Hair follicle dermal papilla cell (primary cell): ENCODE measurements at places on chromosomes 12 and 14. TPM values are rescaled to one million over a fixed set of nuclear protein-coding genes. Genes with fewer than 3 reads are reported as not detected.

Gene GALNT16
- total RNA-seq, result 4.0 and 4.9 TPM in 2 replicates

Gene SCNN1A
- 0.85 and 1.5 TPM in 2 replicates for total RNA-seq

Gene TBX3
- total RNA-seq, result 30.8 and 36.2 TPM in 2 replicates

Gene HOXC9
- not detected in 2 replicates for total RNA-seq

Gene TNFRSF1A
- 214 and 306 TPM in 2 replicates for total RNA-seq

Gene DAD1
- total RNA-seq, result 172 and 225 TPM in 2 replicates

Gene DLGAP5
- total RNA-seq, result 3.1 and 4.0 TPM in 2 replicates

Gene CDKL1
- total RNA-seq, result 14.2 and 35.0 TPM in 2 replicates

Gene SLCO1B1
- not detected in 2 replicates for total RNA-seq

Gene WNT5B
- total RNA-seq, result 312 and 507 TPM in 2 replicates

Gene CHST11
- total RNA-seq, result 7.4 and 15.7 TPM in 2 replicates

Gene MMP19
- 15.4 and 16.1 TPM in 2 replicates for total RNA-seq

Gene TC2N
- total RNA-seq, result 0.81 and 0.97 TPM in 2 replicates

Gene GLIPR1
- 130 and 279 TPM in 2 replicates for total RNA-seq

Gene GNS
- 189 and 231 TPM in 2 replicates for total RNA-seq

Gene CPNE6
- total RNA-seq, result not detected in 2 replicates

Gene TPPP2
- total RNA-seq, result not detected in 2 replicates

Gene KRT5
- 9.4 and 10.5 TPM in 2 replicates for total RNA-seq

Gene MTERF2
- 4.5 and 6.2 TPM in 2 replicates for total RNA-seq

Gene BMAL2
- total RNA-seq, result 7.3 and 10.3 TPM in 2 replicates

Gene SDR9C7
- not detected in 2 replicates for total RNA-seq
